Activated CD8-positive, alpha-beta memory T cell treated with anti-CD3 and anti-CD28 coated beads for 4 hours (primary cell): ENCODE measurements at places on chromosomes 3 and 15.

DNA sequence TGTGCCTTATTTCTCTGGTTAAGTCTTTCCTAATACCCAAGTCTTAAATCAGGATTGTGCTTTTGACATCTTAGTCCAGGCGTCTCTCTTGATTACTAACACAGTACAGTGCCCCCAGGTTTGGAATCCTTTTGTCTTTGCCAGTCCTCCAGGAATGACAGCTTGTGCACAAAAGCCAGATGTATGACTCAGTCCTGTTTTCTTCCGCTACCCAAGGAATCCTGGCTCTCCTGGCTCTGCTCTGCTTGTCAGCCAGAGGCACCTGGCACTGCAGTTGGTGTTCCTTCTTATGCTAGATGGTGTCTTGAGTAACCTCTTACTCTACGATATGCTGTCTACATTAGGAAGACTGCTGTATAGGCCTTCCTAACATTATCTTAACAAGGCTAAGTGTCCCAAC is 728.2 kb upstream of the NECTIN3 start:
- DNase-seq = no peak

DNA sequence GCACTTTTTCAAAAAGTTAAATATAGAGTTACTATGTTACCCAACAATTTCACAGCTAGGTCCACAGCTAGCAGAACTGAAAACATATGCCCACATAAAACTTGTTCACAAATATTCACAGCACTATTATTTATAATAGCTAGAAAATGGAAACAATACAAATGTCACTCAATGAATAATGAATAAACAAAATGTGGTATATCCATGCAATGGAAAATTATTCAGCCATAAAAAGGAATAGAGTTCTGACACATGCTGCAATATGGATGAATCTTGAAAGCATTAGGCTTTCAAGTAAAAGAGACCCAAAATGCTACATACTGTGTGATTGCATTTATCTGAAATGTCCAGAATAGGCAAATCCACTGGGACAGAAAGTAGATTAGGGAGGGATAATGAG is 111.9 kb downstream of the MECOM start:
- DNase-seq = no peak

DNA sequence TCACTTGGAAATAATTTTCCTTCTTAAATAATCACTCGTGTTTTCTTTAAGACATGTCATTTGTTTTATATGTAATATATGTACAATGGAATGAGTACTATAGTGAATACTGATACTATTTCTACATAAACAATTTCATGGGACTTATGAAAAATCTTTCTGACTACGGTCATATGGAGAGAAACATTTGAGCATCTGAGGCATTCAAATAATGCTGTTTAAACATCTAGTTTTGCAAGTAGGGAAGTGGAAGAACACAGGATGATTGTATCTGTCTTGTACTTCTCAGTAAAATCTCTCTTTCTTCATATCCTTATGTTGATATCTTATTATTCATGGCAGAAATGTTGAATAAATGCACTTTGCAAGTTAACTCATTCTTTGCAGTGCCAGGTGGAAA is 599.5 kb upstream of the KCNMB2 start:
- DNase-seq = no peak

DNA sequence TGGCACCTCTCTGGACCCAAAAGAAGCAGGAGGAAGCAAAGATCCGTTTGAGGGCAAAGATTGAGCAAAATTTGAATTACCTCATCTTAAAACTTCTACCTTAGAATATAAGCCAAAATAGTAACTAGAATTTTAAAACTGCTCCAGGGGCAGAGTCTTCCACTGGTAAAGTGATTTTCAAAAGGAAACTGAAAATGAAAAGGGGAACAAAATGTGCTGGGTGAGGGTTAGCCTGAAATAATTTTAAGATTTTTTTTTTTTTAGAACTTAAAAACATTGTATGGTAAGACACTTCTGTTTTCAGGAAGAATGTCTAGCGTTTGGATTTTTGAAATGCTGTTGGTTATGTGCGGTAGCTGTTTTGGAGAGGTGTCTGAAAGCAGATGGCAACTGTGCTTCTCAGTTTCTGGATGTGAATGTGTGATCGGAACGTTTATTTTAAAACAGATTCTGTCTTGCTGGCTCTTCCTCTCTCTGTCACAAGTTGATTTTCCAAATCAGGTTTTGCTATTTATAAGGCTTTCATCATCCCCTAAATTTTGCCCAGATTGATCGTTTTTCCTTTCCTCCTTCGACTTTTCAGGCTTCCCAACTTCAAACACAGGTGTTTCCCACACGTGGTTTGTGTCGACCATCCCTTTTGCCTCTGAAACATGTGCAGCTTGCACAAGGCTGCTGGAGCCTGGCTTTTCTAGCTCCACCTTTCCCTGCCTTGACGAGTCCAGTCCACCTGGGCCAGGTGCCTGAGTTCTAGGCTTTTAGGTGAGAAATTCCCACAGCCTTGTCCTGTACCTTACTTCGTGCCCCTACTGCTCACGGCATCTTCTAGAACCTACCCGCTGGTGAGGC is 3.3 kb downstream of the LRRK1 start:
- DNase-seq = no peak

DNA sequence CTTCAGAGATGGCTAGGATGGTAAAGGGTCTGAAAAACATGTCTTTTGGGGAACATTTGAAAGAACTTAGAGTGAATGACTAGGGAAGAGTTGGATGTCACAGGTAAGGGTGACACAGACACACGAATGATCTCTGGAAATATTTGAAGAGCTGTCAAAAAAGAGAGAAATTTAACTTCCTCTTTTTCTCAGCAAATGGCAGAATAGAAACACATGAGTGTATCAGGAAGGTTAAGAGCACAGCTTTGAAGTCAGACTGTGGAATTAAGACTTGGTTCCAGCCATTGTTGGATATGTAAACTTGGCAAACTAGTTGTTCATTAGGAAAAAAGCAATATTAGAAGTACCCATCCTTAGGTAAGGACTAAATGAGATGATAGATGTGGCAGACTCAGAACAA is 117.7 kb downstream of the IMPG2 start:
- DNase-seq = no peak

DNA sequence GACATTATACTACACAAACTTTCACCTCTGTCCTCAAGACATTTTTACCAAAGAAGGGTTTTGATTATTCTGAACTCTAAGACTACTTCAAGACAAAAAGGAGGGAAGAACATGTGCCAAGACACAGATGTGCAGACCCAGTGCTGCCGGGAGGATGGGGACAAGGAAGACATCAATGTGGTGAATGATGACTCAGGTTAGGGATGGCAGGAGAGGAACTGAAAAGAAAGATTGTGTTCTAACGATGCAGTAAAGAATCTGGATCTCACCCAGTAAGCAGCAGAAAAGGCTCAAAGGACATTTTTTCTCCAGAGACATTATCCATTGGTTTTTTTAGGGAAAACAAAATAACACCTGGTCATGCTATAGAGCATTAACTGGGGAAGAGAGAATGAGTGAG is 449.9 kb upstream of the NR2F2 start:
- DNase-seq = no peak

DNA sequence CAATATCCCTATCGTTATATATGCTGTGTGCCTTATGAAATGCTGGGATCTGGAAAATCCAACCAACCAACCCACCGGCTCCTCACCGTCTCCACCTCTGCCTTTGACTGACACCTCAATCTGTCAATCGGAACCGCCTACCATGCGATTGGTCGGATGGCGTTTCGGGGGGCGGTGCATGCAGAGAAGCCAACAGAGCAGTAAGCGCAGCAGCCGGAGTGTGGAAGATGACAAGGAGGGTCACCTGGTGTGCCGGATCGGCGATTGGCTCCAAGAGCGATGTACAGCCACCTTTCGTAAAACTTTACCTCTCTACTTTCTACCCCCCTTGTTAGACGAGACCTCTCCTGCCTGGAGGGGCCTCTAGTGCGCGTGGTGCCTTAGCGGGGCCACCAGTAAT is 6.3 kb downstream of the CLK3 start:
- no peak for DNase-seq

DNA sequence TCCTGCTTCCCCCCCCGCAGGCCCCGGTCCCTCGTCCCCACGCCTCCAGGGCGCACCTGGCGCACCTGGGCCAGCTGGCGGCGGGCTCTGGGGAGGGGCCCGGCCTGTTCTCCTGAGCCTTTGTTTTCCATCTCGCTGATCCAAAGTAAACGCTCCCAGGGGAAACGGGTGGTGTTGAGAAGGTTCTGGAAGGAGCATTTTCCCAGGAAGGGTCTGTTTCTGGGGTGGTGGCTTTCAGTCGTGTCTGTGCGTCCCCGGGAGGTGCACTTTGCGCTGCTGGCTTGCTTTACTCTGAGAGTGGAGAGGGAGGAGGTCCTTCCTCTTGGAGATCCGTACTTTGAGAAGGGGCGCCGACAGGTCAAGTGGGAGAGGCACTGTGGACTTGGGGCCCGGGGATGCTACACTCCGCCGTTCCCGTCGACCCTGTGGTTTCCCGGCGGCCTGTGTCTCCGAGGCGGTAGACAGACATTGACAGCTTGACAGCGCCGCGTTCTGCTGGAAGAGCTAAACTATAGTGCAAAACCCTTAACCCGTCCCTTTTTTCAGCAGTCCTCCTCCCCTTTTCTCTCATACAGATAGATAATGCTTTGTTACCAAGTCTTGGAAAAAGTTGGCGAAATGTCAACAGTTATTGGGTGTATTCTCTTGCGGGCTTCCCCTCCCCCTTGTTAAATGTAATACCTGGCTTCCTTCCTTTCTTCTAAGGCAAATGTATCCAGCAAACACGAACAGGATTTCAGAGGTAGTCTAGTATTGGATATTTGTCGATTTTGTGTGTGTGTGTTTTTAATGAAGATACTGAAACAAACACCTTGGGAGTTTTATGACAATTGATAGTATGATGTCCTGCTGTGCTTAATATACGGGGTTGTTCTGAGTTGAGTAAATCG is 6.5 kb downstream of the TPM1 start:
- no peak for DNase-seq

DNA sequence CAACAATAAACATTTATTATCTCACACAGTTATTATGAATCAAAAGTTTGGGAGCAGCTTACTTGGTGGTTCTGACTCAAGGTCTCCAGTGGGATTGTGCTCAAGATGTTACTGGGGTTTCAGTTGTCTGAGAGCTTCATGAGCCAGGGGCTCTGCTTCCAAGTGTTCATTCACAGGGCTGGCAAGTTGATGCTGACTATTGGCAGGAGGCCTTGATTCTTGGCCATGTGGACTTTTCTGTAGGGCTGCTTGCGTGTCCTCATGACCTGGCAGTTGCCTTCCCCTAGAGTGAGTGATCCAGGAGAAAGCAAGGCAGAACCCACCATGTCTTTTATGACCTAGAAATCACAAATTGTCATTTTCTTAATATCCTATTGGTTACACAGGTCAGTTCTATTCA is 87.2 kb upstream of the TNFAIP8L3 start:
- DNase-seq = no peak

DNA sequence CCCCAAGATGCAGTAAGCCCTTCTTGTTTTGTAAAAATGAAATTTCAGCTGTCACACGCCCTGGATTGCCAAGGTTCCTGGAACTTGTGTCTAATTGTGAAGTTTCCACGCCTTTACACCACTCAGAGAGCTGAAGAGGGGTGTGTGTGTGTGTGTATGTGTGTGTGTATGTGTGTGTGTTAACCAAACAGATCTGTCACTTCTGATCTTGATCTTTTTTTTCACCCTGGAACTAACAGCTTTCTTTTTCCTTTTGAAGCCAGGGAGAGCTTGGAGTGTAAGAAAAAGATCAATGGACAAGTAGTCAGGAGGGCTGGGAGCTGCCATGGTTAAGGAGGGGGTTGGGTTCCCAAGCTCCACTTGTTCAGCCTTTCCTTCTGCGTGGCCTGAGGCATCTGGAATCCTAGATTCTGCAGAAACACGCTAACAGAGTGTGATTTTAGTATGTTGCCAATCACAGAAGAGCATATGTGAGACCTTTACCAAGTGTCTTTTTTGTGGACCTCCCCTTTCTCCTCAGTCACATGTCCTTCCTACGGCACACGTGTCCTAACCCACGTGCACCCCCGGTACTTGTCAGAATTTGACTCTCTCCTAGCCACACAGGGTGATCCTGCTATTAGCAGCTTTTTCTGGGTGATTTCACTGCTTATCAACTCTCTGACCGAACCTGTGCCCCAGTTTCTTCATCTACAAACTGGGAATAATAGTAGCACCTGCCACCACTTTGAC is 11.5 kb downstream of the TIMP4 start:
- DNase-seq = no peak

DNA sequence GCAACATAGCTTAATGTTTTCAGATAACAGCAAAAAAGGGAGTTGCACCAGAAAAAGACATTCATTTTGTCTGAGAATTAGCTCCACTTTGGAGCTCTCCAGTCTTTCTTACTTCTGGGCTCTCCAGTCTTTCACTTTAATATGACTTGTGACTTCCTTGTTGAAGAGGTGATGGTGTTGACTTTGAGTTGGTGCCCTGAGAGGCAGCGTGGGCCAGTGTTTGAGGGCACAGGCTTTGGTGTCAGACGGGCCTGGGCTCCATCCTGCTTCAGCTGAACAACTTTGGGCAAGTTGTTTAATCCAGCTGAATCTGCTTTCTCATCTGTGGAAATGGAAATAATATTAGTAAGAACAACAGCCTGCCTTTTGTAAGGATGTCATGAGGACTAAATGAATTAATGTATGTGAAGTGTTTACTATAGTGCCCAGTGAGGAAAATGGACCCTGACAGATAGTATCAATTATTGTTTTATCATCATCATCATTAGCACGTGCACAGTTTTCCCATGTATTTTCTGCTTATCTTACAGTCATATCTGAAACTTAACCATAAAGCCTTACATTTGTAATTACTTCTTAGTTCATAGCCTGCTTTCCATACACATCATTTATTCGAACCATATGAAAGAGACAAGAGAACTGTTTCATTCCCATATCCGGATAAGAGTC is 108.4 kb downstream of the PDE8A start:
- no peak for DNase-seq

DNA sequence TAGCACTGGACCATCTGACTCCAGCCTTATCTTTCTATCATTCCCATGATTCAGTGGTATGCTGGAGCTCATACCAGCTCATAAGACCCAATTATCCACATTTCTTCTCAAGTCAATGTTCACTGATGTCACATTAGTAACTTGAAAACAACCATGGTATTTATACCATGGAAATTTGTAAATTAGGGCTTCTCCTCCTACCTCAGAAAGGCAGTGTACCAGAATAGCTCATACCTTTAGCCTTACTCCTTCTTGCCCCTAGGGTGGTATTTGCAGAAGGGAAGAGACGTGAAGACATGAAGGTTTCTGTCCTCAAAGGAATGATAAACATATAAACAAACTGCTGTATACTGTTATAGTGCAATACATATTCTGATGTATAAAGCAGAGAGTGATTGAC is 114.2 kb downstream of the NEK11 start:
- DNase-seq = no peak

- no peak for DNase-seq
Measured at GRCh38 chr3:50876947-50877346, 202.2 kb downstream of the DOCK3 start.
